Aorta (tissue), 5 donors: ENCODE measurements at places on chromosomes 7 and 10.

GRCh38 chr7:84384417-84384816 lies 189.8 kb upstream of the SEMA3A start:
- no peak for DNase-seq

DNA sequence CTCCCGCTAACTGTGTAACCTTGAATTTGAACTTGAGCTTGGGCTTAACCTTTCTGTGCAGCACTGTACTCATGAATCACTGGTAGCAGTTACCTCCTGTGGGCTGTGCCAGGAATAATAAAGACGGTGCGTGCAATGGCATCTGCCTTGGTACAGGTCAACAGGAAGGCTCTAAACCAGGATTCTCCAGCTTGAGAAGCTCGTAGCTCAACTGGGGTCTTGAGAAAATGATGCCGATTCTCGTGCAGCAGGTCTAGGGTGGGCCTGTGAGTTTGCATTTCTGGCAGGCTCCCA lies 112.5 kb upstream of the ANLN start:
- DNase-seq, result no peak

GRCh38 chr7:7201578-7202374 lies 19.4 kb downstream of the C1GALT1 start:
- DNase-seq, result no peak

GRCh38 chr10:25575343-25575742 lies 358.7 kb upstream of the MYO3A start:
- no peak for DNase-seq

DNA sequence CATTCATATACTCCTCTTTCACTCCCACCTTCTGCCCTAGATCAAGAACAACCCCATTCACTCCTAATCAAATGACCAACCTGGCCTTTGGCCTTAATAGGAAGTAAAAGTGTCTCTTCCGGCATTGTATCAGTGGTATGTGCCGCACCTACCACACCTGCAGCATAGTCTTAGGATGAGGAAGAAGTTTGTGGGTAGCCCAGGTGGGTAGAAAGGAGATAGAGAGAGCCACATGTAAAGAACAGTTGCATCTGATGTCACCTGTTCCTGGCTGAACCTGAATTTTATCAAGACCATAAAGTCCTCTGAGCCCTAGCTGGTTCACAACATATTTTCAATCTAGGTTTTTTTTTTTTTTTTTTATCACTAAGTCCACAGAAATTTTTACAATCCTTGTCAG lies 55.5 kb upstream of the PTPN12 start:
- DNase-seq, result no peak

- peak; percentile 65 for DNase-seq
These were observed 141.4 kb downstream of the ARHGAP22 start for GRCh38 chr10:48463318-48464003.

DNA sequence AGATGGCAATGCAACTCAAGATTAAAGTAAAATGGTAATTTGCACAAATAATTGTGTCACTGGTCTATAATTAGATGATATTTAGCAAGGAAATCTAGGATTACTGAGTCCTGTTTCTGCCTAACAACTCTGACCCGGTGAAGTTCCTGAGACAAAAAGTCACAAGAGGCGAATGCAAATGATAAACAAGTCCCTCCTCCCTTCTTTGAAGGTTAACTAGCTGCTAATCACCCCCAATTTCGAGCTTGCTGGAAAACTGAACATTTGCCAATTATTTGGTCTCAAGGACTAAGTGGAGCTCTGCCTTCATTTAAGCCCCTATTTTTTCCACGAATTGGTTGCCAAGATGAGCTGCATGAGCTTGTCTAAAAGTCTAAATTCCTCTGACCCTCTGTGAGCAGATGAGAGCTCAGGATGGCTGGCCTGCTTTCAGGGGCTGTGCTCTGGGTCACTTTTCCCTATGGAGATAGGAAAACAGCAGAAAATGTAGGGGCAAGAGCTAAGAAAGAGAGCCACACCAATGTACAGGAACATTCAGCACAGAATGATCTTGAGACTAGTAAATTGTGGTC lies 127.3 kb downstream of the MBL2 start:
- DNase-seq, result no peak

DNA sequence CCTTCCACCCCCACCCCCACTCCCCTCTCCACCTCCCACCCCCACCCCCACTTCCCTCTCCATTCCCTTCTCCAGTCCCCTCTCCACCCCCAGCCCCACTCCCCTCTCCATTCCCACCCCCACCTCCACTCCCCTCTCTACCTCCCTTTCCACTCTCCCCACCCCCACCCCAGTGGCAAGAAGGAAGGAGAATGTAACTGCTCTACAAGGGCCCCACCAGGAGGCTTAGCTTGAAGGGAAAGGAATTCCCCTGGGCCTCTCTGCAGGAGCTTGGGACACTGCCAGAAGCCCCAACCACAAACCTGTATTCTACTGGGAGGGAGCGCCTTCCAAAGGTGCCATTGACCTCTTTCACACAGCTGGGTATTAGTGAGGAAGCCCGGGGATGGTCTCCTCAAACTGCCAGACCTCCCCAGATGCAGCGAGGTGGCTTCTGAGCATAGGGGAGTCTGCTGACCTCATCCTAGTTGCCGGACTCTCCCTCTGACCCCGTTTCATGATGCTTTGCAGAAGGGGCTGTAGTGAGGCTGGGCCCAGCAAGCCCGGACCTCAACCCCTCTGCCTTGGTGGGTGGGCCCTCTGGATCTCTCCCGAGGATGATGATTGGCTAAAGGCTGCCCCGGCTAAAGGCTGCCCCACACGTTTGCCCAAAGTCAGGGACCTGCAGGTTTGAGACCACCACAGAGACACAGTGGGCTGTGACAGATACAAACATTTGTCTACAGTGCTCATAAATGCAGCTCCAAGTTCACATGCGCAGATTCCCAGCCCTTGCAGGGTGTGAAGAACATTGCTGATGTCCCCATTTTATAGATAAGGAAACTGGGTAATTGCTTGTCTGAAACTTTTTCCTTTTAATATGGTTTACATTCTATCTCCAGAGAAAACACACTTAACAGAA lies 2.9 kb downstream of the DEPP1 start:
- peak; percentile 78 for DNase-seq

GRCh38 chr10:48890888-48891850 lies 48.5 kb downstream of the LRRC18 start:
- no peak for DNase-seq

- no peak for DNase-seq
These were observed 94.3 kb downstream of the IQUB start for GRCh38 chr7:123440101-123440548.

DNA sequence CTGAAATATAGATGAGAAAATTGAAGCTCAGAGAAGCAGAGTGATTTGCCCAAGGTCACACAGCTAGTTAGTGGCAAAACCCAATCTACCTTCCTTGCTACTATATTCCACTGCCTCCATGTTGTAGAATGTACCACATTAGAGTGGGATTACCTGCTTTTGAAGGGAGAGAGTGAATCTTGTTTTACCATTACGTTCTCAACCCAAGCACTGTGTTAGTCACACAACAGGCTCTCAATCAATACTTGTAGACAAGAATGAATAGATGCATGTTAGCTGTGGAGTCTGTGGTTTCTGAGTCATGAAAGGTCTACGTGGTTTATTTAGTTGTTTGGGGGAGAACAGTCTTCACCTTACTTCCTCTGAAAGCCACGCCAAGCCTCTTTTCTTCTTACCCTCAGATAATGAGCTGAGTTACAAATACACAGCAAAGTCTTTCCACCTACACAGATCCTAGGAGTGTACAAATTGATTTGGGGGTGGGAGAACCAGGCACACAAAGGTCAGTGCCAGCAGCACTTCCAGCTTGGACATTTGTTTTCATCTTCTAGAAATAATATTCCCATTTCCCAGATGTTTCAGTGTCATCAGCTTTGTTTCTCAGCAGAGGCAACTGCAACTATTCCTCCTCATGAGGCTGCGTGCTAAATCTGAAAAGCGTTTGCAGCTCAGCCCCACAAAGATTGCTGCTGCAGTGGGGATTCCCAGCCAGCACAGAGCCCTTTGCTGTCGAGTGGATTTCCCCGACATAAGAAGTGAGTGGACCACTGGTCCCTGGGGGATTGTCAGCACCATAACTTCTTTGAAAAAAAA lies 71.5 kb upstream of the ADO start:
- DNase-seq, result no peak

DNA sequence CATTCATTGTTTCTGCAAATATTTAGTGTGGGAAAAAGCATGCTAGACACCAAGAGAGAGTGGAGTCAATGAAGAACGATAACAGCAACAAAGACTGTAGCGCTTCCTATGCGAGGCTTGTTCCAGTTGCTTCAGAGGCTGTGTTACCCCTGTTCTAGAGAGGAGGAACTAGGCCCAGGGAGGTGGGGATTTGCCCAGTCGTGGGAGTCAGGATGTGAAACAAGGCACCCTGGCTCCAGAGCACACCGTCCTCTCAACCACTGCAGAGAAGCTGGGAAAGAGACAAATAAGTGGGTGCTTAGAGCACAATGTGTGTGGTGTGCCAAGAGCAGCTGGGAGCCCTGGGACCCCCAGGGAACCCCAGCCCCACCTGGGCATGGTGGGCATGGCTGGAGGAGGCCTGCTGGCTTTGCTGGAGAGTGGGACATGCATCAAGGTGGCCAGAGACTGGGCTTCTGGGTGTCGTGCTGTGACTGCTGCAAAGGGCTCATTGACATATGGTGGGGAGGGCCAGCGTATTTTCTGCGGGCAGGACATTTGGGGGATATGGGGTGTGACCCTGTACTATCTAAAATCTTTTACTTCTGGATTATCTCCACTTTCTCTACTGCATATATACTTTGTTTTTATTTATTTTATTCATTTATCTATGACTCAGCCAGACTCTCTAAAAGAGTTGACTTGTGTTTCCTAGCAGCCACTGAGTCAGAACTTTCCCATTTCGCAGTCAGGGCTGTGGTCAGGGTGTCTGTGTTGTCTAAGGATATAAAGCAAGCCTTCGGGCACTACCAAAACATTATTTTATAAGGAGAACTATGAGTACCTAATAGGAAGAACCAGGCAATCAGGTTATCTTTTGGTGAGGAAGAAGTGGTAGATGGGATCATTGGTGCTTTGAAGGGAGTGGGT lies 95.4 kb downstream of the TCF7L2 start:
- peak; percentile 65 for DNase-seq

- DNase-seq, result no peak
These were observed 527.3 kb downstream of the ZNF33B start for GRCh38 chr10:42111076-42111475.

- no peak for DNase-seq
These were observed 52.7 kb downstream of the MET start for GRCh38 chr7:116724560-116725231.

- DNase-seq, result no peak
These were observed 6.2 kb downstream of the CDC123 start for GRCh38 chr10:12202226-12202625.

GRCh38 chr10:31962826-31963588 lies 34.4 kb upstream of the ARHGAP12 start:
- no peak for DNase-seq

DNA sequence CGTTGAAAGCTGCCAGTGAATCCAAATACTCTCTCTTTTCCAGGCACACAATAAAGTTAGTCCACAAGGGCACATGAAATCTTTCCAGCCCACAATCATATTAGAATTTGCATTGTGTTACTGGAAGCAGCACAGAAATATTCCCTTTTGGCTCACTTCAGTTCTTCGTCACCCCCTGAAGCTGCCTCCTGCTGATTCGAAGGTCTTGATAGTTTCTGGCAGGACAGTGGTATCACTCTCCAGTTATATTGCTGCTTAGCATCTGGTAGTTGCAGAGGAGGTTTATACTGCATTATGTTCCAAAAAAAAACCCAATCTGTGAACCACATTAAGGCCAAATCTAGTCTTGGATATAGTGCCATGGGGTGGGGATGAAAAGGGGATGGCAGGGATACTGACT lies 253.2 kb downstream of the BICC1 start:
- DNase-seq, result no peak

- DNase-seq, result no peak
These were observed 758 bp upstream of the OPTN start for GRCh38 chr10:13099144-13099665.

DNA sequence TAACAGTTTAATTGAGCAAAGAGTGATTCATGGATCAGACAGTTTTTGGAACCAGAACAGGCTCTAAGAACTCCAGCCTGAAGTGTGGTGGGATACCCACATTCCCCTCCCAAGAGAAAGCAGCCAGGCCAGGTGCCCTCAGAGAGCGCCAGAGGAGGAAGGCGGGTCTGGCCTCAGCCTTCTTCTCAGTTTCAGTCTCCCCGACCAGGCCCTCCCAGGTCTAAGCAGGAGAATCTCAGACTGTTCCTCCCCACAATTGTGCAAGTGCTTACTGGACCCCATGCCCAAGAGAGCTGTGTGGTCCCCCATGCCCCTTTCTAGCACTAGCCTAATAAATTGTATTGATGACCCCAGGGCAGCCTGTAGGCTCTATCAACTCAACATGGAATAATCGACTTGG lies 25.6 kb downstream of the PPIF start:
- DNase-seq, result no peak

- no peak for DNase-seq
These were observed 32.0 kb downstream of the ICA1 start for GRCh38 chr7:8229927-8230326.

DNA sequence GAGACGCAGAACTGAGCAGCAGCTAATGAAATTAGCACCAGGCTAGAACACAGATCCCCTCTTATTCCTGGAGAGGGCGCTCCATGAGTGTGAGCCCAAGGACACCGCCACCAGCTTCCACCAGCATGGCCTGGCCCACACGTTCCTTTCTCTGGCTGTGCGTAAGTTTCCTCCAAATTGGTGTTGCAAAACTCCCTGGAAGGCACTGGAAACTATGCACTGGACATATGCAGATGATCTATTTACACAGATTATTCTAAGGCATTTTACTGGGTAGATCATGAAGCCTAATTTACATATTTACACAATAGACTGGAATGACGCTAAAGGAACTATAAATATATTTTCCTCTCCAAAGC lies 455.6 kb upstream of the FOXK1 start:
- peak; percentile 22 for DNase-seq

DNA sequence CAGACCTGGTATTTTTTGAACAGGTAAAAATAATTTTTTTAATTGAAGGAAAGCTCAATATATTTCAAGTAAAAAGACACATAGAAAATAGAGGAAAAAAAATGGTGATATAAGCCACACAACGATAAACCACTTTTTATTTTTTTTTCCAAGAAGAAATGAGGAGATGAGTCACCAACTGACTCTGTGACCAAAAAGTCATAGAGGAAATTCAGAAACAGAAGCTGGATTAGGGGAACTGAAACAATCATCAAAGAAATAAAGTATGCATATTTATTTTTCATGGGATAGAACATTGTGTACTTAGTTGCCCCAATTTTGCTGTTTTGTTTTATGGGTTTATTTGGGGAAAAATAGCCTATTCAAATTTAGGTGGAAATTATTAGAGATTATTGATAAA lies 176.8 kb upstream of the AGR3 start:
- DNase-seq, result no peak

- no peak for DNase-seq
These were observed 61.5 kb downstream of the KCND2 start for GRCh38 chr7:120334475-120334874.

- no peak for DNase-seq
These were observed 11.4 kb downstream of the DAGLB start for GRCh38 chr7:6436385-6436685.
